ENCODE measurements at places on chromosomes 11 and 22.

DNA sequence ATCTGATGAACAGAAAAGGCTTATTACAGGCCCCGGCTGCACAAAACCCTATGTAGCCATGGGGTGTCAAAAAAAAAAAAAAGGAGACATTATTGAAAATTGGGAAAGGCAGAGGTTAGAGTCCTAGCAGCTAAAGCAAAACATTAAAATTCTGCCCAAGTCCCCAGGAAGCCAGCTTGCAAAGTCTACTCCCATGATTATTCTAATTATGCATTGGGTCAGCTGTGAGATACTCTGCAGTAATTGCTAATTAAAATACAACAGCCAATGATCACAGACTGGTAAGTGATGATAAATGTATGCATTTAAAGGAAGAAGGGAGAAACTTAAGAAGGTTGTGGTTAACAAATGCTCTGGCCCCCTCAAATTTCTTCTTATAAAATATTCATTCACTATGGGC is 286.9 kb upstream of the PITPNB start:
- DNase-seq = no peak

DNA sequence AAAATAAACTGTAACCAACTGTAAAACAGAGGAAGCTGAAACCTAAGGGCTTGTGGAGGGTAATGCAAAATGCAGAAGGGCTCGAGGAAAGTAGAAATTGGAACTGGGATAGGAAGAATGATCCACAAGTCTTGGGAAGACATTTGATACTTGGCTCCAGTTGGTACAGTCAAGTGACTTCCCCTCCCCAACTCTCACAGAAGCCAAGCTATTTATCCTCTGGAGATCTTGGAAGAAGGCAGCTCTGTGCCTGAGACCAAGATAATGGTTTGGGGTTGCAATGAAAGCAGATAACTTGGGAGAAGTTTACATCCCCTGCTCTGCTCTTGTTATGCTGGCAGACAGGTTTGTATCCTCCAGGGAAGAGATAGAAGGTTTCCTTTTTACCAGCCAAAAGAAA is 198.9 kb upstream of the ZC3H12C start:
- DNase-seq = no peak

GRCh38 chr22:37369483-37369882 is 57.8 kb downstream of the ELFN2 start:
- DNase-seq = peak; percentile 49

DNA sequence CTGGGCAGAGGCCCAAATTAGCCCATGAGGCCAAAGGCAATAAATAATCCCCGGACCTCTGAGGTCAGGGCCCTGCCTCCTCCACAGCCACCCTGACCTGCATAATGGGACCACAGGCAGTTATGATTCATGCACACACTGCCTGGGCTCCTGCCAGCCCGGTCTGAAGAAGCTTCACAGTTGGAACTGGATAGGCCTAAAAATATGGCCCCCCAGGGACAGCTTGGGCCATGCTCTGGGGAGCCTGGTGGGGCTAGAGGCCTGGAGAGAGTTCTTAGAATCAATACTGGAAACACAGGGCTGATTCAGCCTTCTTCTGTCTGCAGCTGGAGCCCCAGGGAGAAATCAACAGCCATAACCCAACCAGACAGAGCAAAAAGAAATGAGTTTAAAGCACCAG is 112.8 kb upstream of the CADM1 start:
- DNase-seq = peak; percentile 19

DNA sequence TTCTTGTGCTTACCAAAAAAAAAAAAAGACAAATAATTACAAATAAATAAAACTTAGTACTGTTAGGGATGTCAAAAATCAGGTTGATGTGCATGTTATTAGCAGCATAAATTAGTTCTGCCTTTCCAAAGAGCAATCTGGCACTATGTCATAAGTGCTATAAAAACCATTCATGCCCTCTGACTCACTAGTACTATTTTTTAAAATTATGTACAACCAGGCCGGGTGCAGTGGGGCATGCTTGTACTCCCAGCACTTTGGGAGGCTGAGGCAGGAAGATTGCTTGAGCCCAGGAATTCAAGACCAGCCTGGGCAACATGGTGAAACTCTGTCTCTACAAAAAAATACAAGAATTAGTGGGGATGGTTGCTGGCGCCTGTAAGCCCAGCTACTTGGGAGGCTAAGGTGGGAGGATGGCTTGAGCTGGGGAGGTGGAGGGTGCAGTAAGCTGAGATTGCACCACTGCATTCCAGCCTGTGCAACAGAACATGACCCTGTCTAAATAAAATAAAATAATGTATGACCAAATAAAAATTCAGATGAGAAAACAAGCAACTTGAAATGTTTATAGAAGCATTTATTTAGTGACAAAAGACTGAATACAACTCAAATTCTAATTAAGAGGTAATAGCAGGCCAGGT is 25.3 kb downstream of the UEVLD start:
- no peak for DNase-seq

DNA sequence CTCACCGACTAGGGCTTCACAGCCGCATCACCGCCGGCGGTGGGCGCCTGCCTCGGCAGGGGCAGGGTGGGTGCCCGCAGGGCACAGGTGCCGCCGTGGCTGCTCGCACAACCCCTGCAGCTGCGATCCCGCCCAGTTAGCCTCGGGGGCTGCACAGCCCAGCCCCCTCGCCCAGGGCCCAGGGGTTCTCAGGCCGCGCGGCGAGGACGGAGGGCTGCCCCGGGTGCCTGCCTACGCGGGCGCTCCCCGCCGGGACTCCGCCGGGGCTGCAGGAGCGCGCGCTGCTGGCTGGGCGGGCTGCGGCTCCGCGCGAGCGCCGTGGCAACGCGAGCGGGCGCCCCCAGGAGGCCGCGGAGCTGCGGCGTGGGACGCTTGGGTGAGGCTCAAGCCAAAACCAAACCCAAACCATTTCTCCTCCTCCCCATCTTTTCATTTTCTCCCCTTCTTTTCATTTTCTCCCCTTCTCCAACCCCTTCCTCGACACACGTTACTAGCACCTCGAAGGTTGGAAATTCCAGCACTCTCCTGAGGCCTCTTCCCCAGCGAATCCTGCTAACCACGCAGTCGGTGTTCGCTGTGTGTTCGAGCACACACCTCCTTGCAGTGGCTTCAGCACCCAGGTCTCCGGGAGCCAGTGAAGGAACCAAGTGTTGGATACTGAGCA is at the start of gene MICAL3:
Gene MICAL3 (minus strand): TSS at position 286 of the 664 bp plus-strand sequence. CDS start 117,749 bp downstream, outside the sequence.
- DNase-seq = peak; percentile 22

- no peak for DNase-seq
These were observed 6.4 kb downstream of the VPS51 start for GRCh38 chr11:65102142-65103095.

- peak; percentile 61 for DNase-seq
These were observed 147.5 kb upstream of the CTSC start for GRCh38 chr11:88484873-88485621.

DNA sequence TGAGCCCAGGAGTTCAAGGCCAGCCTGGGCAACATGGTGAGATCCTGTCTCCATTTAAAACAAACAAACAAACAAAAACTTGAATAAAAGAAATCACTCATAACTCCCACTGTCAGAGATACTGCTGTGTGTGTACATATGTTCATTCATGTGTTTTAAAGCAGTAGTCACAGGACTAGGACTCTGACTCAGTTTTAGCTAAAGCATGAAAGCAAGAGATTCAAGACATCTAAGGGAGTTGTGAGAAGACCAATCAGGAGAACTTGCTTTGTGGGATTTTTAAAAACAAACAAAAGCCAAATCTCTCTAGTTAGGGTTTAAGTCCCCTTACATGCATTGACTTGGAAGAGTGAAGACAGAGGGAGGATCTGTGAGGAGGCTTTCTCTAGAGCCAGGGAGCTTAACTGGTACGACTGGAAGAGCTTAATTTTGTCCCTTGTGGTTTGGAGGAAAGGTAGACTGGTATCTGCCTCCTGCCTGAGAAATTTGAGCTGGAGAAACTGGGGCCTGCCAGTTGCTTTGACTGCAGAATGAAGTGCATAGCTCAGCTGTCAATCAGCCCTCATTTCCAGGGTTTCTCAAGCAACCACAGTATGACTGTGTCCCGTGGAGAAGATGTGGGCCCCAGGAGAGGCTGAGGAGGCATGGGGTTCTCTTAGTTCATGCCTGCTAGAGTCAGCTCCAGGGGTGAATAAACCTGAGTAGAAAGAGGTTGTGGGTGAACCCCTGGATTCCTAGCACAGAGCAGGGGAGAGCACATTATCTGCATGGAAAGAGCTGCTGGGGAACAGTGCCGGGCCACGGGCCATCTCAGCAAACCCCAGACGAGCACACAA is 30.6 kb downstream of the EXPH5 start:
- no peak for DNase-seq

- no peak for DNase-seq
These were observed 1.3 kb downstream of the SLC39A13 start for GRCh38 chr11:47409440-47410369.

DNA sequence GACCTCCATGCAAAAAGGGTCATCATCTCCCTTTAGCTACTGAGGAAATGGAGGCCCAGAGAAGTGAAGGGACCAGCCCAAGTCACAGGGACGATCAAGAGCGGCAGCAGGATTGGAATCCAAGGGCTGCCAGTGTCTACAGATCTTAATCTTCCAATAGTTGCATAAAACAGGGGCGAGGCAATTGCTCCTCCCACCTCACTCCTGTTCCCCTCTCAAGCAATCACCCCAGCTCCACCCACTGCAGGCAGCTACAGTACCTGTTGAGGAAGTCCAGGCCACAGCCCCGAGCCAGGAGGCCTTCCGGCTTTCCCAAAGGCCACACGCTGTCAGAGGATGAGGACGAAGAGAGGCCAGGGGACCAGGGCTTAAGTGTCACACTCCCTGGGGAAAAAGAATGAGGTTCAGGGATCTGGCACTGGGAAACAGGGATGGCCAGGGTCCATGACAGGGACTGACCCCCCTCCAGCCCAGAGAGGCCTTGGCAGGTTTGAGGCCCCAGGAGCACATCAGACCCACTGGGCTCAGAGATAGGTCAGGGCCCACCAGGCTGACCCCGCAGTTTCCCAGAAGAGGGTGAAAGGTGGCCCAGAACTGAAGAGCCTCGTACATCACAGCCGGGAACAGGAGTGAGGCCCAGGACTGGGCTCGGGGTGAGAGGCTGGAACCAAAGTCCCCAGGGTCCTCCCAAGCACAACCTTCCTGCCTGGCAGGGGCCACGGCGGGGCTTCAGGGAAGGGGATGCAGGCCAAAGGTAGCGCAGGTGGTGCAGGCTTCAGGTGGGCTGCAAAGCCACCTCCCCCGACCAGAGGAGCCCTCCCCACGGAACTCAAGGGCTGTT is 16.4 kb upstream of the MFNG start:
- peak; percentile 75 for DNase-seq

DNA sequence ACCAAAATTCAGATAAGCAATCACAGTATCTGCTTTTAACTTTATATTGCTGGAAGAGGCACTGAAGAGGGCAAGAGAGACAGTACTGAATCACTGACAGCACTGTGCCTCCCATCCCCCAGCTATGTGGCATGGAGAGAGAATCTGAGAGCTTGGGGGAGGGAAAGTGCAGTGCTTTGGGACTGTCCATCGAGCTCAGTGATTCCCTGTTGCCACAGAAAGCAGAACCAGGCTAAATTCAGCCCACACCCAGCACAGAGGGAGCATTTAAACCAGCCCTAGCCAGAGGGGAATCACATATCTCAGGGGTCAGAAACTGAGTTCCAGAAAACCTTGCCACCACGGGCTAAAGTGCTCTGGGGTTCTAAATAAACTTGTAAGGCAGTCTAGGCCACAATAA is 44.3 kb downstream of the KCNQ1 start:
- no peak for DNase-seq

DNA sequence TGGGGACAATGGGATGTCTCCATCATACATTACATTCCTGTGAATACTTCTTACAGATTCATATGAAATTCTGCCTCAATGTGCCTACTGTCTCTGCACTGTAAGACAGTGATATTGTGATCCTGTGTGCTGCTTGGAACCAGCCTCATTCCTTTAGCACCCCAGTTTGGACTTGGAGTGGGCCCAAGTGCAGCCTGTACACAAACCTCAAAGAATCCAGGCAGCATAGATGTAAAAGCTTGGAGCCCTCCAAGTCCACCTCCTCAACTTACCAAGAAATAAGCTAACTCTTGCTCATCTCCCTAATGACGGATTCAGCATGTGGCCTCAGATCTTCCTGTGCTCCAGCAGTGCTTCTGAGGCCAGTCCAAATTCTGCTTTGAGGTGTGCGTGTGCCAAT is 24.4 kb downstream of the GRAP2 start:
- no peak for DNase-seq

DNA sequence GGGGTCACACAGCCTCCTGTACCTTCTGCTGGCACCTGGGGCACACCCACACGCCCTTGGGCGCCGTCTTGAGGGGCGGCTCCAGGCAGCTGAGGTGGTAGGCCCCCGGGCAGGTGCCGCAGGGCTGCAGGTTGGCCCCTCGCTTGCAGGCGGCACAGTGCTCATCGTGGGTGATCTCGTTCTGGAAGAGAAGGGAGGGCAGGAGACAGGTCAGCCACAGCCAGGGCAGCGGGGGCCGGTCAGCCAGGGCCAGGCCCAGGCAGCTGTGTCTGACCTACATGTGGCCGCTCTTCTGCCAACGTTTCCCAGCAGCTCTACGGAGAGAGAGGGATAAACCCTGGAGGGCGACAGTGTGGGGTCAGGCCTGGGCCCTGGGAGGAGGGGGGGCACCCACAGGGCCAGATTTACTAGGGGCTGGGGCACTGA is 121.9 kb downstream of the PHF21B start:
- no peak for DNase-seq

DNA sequence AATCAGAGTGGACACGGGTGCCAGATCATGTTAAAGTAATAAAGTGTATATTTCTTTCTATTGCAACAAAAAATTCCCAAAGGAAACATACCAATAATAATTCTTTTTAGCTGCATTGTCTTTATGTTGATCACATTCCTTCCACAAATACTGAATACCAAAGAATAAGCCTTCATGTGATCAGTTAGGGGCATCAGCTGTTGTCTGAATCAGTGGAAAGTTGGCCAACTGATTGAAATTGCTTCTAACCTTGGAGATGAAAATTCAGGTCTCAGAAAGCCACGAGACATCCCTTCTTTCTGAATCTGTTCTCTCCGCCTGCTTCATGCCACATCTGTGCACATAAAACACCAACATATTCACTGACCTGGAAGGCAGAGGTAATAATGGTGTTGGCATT is 785.2 kb downstream of the KCNA4 start:
- no peak for DNase-seq

DNA sequence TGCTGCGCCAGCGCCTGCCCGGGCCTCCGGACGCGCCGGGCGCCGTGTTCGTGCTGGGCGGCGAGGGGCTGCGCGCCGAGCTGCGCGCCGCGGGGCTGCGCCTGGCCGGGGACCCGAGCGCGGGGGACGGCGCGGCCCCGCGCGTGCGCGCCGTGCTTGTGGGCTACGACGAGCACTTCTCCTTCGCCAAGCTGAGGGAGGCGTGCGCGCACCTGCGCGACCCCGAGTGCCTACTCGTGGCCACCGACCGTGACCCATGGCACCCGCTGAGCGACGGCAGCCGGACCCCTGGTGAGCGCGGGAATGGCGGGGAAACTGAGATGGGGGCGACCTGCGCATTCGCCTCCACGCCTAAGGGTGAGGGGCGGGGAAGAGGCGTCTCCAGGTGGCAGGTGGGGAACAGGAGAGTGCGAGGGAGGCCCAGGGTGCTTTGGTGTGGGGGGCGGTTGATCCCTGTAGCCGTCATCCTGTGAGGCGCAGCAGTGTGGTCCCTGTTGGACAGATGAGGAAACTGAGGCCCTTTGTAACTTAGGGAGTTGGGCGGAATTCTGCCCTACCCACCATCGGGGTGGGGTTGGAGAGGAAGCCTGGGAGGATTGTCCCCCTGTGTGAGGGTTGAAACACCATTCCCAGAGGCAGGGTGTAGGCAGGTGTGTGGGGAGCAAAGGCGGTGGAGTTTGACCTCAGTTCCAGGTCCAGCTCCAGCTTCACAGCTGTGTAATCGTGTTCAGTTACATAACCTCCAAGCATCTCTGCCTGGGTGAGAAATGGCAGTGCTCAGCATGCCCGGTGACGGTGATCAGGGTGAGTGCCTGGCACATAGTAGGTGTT is 758 bp downstream of the PDXP start:
- no peak for DNase-seq

All from NCI-H526 (cell line).